ENCODE measurements at places on chromosomes 11 and 22.
A peak's percentile ranks its signal among the peaks of the same experiment; 100 is the strongest.

- DNase-seq, result no peak
These were observed 51.2 kb downstream of the MRTFA start for GRCh38 chr22:40585310-40585751.

DNA sequence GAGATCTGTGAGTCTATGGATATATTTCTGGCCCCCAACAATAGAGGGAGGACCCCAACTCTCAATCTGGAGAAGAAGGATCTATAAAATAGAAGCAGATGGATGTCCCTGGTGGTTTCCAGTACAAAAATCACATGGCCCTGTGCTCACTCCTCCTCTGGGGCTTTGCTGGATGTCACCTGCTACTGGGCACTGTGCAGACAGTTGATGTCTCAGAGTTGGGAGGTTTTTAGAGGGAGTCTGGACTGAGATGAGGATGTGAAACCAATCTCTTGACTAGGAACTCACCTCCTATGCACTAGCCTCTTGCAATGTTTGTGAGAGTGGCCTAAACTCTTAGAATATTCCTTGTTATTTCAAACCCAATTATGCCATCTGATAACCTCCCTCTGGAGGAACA lies 107.2 kb downstream of the SCN3B start:
- no peak for DNase-seq

DNA sequence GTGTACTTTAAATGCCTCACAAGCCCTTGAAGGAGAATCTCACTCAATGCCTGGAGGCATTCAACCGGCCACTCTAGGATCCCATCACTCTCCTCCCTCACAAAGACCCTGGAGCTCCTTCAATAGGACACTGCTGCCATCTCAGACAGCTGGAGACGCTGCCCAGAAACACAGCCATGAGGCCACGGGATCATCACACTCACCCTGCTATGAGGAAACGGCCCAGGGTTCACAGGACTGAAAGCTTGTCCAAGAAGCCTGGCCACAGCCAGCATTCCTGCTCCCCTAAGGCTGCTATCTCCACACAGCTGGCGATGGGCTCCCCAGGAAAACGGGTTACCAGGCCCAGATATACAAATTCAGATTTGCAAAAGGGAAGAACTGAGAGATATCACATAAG lies 13.2 kb downstream of the CARS1 start:
- peak; percentile 18 for DNase-seq

DNA sequence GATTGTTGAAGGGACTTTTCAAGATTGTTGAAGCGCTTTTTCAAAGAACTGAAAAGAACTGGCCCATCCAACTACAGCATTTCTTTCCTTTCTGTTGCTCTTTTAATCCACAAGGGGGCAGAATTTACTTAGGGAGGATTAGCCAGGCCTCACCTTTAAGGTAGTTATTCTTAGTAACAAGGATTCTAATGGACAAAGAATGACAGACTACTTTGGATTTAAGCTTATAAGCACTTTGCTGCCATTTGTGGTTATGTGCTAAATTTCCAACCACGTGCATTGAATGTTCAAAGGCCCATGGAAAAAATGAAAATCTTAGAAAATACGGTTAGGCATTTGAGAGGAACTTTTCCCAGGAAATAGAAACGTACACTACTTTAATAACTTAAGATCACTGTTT lies 49.5 kb upstream of the HSPA8 start:
- DNase-seq, result peak; percentile 39

GRCh38 chr11:57496109-57496820 lies 19.2 kb downstream of the SLC43A1 start:
- no peak for DNase-seq

DNA sequence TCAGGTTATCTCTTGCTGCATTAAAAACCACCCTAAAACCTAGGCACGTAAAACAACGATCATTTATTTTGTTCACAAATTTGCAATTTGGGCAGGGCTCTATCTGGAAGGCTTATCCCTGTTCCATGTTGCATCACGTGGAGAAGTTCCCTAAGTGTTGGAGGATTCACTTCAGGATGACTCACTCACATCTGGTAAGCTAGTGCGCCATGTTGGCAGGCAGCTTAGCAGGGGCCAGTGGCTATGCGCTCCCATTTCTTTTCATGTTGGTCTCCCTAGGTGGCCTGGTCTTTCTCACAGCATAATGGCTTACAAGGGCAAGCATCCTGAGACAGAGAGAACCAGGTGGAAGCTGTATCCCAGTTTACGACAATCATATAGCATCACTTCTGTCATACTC lies 226.8 kb downstream of the BLID start:
- no peak for DNase-seq

DNA sequence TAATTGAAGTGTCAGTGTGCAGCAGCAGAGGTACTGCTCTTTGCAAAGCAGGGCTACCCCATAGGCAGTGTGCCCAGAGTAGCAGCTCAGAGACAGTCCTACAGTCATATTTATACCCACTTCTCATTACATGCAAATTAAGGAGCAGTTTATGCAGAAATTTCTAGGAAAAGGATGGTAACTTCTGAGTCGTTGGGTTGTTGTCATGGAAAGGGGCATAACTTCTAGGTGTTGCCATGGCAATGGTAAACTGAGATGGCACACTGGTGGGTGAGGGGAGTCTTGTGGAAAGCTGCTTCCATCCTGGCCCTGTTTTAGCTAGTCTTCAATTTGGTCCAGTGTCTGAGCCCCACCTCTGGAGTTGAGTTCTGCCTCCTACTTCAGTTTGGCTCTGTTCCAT lies 77.4 kb downstream of the MN1 start:
- DNase-seq, result no peak

DNA sequence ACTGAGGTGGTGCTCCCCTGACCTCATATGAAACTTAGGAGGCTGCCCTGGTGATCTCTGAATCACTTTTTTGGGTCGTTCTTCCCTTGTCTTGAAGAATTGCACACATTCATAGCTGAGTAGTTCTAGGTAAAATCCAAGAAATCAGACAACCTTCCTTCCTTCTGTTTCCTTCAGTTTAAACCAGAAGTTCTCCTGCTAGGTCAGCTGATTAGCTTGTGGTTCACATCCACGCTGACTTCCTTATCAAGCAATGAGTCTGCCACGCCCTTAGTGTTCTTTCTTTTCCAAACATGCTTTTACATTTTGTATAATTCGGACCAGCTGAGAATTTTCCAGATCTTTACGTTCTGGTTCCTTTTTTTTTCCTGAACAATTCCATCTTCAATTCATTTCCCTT lies 892.8 kb downstream of the NTM start:
- no peak for DNase-seq

DNA sequence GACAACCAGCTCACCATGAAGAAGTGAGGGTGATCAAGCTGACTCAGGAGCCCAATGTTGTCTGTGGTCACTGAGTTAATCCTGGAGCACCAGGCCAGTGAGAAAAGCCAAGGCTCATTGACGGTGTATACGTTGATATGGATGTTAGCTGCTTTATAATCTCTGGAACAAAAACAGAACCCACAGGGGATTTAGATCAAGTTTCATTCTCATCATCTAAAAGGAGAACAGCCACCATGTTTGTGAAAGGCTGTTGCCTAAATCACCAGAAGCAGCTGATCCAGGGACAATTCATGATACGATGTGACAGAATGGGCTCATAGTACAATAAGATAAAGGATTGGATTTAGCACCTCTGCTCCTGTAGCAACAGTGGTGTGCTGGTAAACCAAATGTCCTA lies 68.5 kb downstream of the GDPD4 start:
- no peak for DNase-seq

GRCh38 chr22:42688241-42689211 lies 32.1 kb downstream of the A4GALT start:
- DNase-seq, result no peak

- DNase-seq, result no peak
These were observed 22.3 kb downstream of the DDX6 start for GRCh38 chr11:118768690-118769089.

GRCh38 chr22:30864441-30865420 lies 103.8 kb downstream of the MORC2 start:
- no peak for DNase-seq

- DNase-seq, result no peak
These were observed 48.1 kb upstream of the ME3 start for GRCh38 chr11:86720546-86720945.

- peak; percentile 48 for DNase-seq
These were observed 3.0 kb downstream of the PKP3 start for GRCh38 chr11:396948-397548.

GRCh38 chr11:72751116-72752087 lies 806 bp downstream of the ARAP1 start:
- DNase-seq, result no peak

GRCh38 chr22:43018615-43019014 lies 3.7 kb upstream of the PACSIN2 start:
- DNase-seq, result no peak

- no peak for DNase-seq
These were observed 76.9 kb upstream of the TRIM77 start for GRCh38 chr11:89633135-89633705.

DNA sequence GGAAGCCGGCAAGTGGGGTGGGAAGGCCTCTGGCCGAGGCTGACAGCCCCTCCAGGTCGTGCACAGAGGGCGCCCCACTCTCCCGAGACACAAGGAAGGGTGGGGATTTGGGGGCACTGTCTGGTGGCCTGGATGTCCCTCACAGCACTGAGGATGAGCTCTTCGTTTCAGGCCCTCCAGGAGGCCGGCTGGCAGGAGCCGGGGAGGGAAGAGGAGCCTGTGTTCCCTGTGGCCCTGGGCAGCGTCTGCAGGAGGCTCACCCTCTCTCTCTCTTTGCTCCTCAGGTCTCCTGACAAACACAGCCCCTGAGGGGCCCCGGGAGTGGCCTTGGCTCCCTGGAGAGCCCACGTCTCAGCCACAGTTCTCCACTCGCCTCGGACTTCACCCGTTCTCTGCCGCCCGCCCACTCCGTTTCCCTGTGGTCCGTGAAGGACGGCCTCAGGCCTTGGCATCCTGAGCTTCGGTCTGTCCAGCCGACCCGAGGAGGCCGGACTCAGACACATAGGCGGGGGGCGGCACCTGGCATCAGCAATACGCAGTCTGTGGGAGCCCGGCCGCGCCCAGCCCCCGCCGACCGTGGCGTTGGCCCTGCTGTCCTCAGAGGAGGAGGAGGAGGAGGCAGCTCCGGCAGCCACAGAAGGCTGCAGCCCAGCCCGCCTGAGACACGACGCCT lies 1078.0 kb downstream of the BRD1 start:
- DNase-seq, result no peak

- DNase-seq, result no peak
These were observed 58.9 kb downstream of the MYEOV start for GRCh38 chr11:69352715-69353319.

GRCh38 chr11:63609536-63609935 lies 4.7 kb downstream of the PLAAT3 start:
- DNase-seq, result no peak

- no peak for DNase-seq
These were observed 6.9 kb downstream of the C11orf68 start for GRCh38 chr11:65911682-65912568.

DNA sequence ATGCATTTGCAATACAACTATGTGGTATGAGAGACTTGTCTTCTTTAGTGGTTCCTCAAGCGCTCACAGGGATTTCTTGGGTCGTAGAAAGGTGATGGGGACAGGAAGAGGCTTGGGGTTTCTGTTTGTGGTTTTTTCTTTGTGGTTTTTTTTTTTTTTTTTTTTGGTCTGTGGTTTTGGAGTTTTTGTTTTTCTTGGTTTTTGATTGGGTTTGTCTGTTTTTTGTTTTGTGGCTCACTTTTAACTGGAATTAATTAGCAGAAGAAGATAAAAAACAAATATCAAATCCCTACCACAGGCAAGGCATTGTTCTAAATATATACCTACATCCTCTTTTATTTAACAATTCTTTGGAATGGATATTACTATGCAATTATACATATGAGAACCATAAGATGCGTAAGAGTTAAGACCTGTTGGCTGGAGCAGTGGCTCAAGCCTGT lies 5.5 kb downstream of the TTC28 start:
- no peak for DNase-seq

DNA sequence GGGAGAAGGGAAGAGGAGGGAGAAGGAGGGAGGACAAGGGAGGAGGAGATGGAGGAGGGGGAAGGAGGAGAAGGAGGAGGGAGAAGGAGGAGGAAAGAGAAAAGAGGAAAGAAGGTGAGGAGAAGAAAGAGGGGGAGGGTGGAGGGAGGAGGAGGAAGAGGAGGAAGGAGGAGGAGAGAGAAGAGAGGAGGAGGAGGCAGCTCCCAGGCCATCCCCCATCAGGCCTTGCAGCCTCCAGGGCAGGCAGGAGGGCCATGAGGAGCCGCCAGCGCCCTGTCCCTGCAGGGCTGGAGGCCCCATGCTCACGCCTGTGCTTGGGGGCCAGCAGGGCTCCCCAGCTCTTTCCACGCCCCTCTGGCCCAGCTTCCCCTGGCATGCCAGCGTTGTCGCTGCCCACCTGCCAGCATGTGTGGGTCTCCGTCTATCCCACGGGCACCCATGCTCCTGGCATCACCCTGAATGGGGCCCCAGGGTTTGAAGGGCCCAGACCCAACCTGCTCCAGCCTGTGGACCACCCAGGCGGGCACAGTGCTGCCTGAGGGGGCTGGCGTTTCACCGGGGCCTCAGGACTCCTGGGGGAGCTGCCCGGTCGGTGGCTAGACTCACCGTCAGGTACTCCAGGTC lies 5.2 kb downstream of the TSPAN32 start:
- no peak for DNase-seq

GRCh38 chr11:2581151-2581930 lies 118.5 kb downstream of the KCNQ1OT1 start:
- DNase-seq, result no peak

- DNase-seq, result no peak
These were observed 3.5 kb upstream of the POU2F3 start for GRCh38 chr11:120236169-120237107.

Measured in CD8-positive, alpha-beta memory T cell (primary cell).